Mesangial cell (primary cell): ENCODE measurements at places on chromosomes 3 and 15. TPM values are rescaled to one million over a fixed set of nuclear protein-coding genes. Genes with fewer than 3 reads are reported as not detected.

The RBPMS2 gene
- total RNA-seq, result 0.63 and 1.3 TPM in 2 replicates

The KLHL24 gene
- total RNA-seq, result 11.9 and 102 TPM in 2 replicates

The TMEM212 gene
- not detected in 2 replicates for total RNA-seq

The KNG1 gene
- total RNA-seq, result not detected in 2 replicates

The CCR8 gene
- not detected in 2 replicates for total RNA-seq

The TPRG1 gene
- not detected in 2 replicates for total RNA-seq

The TGM4 gene
- total RNA-seq, result 0.13 and 0.65 TPM in 2 replicates

The NUP210 gene
- 27.4 and 31.4 TPM in 2 replicates for total RNA-seq

The ZMYND10 gene
- total RNA-seq, result 2.1 and 3.9 TPM in 2 replicates

The MYZAP gene
- total RNA-seq, result under 0.01 and 0.81 TPM in 2 replicates

The DLEC1 gene
- 0.13 TPM in 1 of 2 replicates, not detected in the other for total RNA-seq

The LDHAL6B gene
- total RNA-seq, result not detected in 2 replicates

The MRPS11 gene
- total RNA-seq, result 31.6 and 41.1 TPM in 2 replicates

The FGD5 gene
- total RNA-seq, result under 0.01 and 0.51 TPM in 2 replicates

The GAP43 gene
- total RNA-seq, result 0.13 and 0.16 TPM in 2 replicates

The SMCO1 gene
- not detected in 2 replicates for total RNA-seq

The SOX14 gene
- total RNA-seq, result not detected in 2 replicates

The FNDC3B gene
- 59.2 and 72.1 TPM in 2 replicates for total RNA-seq
